ENCODE measurements at places on chromosomes 5 and 9.

GRCh38 chr5:14441641-14442040 is 140.0 kb upstream of the OTULINL start:
- no peak for DNase-seq

GRCh38 chr9:134068744-134069479 is 1.1 kb upstream of the BRD3 start:
- DNase-seq: no peak

DNA sequence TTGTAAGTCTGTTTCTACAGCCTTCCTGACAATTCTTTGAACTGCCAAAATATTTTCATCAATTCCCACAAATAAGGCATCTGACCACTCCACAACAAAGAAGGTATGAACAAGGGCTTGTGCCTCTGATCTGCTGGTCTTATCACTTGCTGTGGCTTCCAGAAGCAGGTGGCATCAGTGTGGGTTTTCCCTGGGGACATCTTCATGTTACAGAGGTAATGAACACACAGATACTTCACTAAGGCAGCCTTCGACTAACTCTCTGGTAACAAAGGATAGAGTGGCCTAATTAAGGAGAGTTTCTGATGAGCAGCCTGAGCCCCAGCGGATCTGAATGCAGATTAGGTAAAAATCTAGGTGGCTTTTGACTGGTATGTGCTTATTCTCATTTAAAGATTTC is 15.2 kb upstream of the ERAP2 start:
- no peak for DNase-seq

DNA sequence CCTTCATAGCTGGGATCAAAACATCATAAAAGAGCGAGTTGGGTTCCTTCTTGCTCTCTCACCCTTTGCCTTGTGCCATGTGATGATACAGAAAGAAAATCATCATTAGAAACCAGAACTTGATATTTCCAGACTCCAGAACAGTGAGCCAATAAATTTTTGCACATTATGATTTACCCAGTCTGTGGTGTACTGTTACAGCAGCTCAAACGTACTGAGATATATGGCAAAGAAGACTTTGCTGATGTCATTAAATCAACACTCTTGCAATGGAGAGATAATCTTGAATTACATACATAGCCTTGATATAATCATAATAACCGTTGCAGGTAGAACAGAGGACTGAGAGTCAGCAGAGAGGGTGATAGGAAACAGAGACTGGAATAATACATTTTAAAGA is 1271.6 kb downstream of the CDH12 start:
- DNase-seq: no peak

GRCh38 chr5:35777358-35778087 is 79.2 kb upstream of the IL7R start:
- DNase-seq: peak; percentile 94

- DNase-seq: peak; percentile 38
Measured at GRCh38 chr9:133238272-133238850, 29.3 kb upstream of the OBP2B start.

GRCh38 chr5:83848941-83849340 is 128.3 kb upstream of the HAPLN1 start:
- DNase-seq: no peak

Data from choroid plexus epithelial cell (primary cell).